ENCODE measurements at places on chromosomes 5 and 9.

GRCh38 chr5:93120051-93120450 lies 461.0 kb downstream of the NR2F1-AS1 start:
- no peak for DNase-seq

DNA sequence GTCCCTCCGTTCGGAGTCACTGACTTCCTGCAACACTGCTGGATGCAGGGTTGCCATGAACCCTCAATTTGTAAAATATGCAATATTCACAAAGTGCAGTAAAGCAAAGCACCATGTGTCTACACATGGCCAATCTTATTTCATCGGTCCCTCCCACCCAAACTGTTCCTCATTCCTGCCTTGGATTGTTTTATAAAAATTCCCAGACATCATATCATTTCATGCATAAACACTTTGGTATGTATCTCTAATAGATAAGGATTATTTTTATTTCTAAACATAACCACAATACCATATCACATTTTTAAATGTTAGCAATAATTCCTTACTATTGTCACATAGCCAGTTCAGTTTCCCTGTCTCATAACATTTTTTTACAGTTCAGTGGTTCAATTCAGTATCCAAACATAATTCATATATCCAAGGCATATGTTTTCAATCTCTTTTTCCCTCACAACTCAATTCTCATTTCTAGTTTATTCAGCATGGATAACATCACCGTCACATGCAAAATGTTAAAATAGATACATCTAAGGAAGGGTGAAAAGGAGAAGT lies 82.0 kb upstream of the PCAT7 start:
- no peak for DNase-seq

DNA sequence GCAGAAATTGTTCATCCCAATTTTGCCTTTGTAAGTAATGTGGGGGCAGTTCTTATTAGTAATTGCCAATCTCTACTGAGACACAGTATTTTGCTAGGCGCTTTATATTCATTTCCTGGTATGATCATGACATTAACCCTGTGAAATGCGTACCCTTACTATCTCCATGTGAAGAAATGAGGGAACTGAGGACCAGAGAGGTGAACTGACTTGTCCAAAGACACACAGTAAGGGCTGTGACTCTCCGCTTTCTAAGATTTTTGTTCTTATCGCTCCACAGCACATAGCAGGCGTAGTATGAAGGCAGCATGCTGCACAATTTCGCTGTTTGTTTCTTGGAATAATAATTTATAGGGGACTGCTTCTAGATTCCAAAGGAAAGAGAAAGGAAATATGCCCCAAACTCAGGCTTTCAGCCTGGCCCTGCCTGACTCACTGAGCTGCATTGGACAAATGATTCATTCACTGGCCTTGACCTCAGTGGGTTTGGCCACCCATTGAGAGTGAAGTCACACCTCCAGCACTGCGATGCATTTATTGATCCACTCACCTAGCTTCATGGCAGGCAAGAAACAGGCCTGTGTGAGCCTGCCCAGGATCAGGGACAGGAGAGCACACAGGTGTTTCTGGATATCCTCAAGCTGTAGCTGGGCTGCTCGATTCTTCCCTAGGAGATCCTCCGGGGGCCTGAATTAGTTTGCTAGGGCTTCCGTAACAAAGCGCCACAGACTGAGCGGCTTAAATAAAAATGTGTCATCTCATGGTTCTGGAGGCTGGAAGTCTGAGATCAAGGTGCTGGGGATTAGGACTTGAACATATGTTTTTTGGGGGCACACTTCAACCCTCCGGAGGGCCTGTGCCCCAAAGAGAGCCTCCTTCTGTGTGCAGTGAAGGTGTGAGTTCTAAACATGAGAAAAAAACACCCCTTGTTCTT lies 7.2 kb upstream of the DUSP1 start:
- DNase-seq = no peak

- no peak for DNase-seq
These were observed 264.4 kb upstream of the MSX2 start for GRCh38 chr5:174459832-174460448.

GRCh38 chr5:67187006-67187715 lies 9.4 kb downstream of the CD180 start:
- DNase-seq = no peak

DNA sequence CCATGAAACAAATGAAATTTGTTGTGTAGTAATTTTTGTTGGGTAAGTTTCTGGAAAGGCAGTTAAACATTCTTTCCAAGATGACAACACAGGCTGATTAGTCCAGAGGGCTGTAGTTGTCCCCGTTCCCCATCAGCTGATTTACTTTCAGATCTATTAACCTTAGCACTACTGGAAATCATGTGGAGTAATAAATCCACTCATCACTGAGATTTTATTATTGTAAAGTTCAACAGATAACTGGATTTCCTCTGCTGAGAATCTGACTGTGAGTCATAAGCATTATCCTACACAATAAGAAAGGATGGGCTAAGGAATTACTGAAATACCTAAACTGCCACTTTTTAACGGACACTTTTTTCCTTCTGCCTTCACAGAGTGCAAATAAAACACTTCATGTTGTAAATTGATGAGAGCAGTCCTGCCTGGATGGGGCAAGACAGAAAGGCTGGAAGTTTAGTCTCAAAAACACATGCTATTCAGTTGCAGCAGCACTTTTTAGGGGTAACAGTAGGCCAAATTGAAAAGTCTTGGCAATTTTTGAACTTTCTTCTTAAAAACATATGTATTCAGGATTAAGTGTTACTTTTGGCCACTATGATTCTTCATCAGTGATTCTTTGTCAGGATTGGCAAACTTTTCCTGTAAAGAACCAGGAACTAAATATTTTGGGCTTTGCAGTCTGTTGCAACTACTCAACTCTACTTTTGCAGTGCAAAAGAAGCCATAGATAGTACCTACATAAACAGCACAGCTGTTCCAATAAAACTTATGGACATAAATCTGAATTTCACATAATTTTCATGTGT lies 7.0 kb downstream of the STOM start:
- DNase-seq = no peak

GRCh38 chr5:42842921-42843641 lies 31.4 kb upstream of the SELENOP start:
- DNase-seq = no peak

- peak; percentile 85 for DNase-seq
These were observed at the start of gene F2R for GRCh38 chr5:76715736-76716455. Gene F2R, plus strand, starts transcription at chr5:76716126. Its CDS starts 182 bp downstream, at chr5:76716308.

DNA sequence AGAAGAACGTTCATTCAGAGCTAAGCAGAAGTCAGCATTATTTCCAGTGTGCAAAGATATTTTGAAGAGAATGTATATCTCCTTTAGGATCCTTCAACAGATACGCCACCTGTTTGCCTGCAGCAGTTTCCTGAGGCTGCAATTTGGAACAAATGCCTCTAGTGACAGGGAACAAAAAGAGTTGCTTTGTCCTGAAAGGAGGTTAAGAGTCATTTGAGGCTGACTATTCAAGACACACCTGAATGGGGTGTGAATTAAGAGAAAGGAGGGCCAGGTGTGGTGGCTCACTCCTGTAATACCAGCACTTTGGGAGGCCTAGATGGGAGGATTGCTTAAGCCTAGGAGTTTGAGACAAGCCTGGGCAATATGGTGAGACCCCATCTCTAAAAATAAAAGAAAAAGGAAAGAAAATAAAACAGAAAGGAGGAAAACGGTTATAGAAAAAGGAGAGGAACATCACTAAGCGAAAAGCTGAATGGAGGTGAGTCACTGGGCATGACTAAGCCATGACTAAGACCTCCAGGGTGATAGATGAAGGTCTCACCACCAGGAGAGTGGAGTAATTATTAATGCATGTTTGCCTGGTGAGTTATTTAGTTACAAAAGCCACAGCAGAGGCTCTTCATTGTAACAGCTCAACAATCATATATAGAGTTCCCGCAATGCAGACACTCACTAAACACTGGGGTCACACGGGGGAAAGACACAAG lies 255.2 kb upstream of the TNC start:
- no peak for DNase-seq

- DNase-seq = peak; percentile 20
These were observed at the start of gene FBP1 for GRCh38 chr9:94639061-94639998. Gene FBP1, minus strand, starts transcription at chr9:94639518. Its CDS starts 208 bp downstream, at chr9:94639310.

GRCh38 chr5:154862766-154863165 lies 4.3 kb downstream of the CNOT8 start:
- no peak for DNase-seq

GRCh38 chr5:77851176-77852067 lies 75.3 kb upstream of the TBCA start:
- DNase-seq = peak; percentile 68

GRCh38 chr5:159033351-159033657 lies 66.4 kb downstream of the EBF1 start:
- DNase-seq = no peak

DNA sequence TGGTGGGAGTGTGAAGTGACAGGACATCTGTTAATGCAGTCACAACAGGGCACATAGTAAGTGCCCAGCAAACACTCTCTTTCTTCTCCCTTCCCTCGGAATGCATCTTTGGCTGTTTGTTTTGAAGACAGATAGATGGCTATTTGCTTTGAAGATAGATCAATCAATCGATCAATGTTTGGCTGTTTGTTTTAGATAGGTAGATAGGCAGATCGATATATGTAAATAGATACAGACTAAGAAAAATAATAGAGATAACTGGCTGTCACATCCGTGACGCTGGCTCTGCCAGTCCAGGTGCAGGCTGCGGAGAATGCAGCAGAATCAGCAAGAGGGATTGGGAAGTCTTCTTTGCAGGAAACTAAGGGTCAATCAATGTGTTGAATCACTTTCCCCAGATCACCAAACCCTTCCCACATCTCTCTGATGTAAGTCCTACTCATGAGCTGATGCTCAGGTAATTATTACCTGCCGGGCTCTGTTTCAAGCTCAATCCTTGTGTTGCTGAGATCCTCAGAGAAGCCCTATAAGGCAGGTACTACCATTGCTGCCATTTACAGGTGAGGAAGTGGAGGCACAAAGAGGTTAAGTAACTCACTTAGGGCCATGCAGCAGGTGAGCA lies 60.8 kb downstream of the ERGIC1 start:
- DNase-seq = no peak

DNA sequence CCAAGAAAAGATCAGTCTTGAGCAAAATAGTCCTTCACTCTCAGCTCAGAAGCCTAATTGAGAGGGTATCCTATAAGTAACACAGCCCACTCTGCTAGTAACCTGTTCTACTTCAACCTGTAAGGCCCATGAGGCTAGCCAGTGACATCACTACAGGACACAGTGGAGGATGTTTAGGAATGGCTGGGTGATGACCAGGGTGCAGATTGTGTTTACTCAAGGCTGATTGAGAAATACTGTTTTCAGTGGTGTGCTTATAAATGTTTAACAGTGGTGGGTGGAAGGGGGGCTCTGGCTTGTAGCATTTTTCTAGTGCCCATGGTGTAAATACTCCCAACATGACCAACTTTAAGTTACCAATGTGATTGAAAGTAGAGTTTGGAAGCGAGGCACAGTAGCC lies 159.8 kb upstream of the CCDC152 start:
- no peak for DNase-seq

- no peak for DNase-seq
These were observed 39.2 kb downstream of the ANXA2R start for GRCh38 chr5:43000914-43001313.

GRCh38 chr9:37989701-37990100 lies 79.3 kb downstream of the SHB start:
- no peak for DNase-seq

DNA sequence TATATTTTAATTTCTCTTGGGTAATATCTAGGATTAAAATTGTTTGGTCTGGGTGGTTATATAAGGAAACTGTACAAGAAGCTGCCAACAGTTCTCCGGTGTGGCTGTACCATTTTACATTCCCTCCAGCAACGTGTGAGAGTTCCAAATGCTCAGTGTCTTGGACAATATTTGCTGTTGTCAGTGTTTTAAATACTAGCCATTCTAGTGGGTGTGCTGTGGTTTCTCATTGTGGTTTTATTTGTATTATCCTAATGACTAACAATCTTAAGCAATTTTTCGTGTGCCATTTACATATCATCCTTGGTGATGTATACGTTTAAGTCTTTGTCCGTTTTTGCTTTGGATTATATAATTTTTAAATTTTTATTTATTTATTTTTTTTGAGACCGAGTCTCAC lies 34.0 kb downstream of the TNFSF15 start:
- DNase-seq = no peak

GRCh38 chr5:176359658-176360057 lies 1.9 kb downstream of the KIAA1191 start:
- DNase-seq = no peak

DNA sequence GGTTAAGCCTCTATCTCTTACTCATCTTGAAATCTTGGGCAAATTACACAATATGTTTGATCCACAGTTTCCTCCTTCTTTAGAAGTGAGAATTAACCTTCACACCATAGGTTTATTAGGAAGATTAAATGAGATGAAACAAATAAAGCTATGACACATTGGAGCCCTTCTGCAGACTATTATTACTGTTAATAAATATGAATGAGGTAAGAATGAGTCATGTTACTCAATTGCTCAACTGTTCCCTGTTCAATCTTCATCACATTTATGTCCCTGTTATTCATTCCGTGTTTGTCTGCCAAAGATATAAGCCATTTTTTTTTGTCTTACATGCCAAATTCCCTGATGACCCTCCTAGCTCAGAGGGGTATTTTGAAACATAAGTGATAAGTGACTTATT lies 52.1 kb upstream of the PAPPA start:
- no peak for DNase-seq

DNA sequence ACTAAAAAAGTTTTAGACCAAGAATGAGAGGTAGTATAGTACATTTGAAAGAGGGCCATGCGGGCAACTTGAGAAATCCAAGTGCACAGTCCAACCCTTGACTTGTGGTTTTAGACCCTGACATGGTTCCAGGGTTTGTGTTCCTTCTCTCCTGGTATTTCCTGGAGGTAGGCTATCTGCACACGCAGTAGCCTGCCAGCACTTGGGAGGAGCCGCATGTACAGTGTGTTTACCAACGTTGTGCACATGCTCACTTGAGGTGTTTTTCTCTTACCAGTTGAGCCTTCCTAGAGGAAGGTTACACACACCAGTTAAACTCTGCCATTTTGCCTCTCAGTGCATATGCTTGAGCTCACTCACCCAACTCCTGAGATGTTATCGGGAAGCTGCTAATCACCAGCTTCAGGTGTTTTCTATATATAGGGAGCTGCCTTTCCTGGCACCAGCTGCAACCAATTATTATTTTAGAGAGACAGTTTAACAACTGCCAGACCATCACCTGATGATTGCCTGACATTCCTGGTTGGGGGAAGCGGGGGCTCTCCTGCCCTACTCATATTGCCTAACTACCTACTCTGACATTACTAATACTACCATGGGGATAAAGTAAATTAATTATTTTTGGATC lies 593.4 kb upstream of the TUSC1 start:
- DNase-seq = no peak

DNA sequence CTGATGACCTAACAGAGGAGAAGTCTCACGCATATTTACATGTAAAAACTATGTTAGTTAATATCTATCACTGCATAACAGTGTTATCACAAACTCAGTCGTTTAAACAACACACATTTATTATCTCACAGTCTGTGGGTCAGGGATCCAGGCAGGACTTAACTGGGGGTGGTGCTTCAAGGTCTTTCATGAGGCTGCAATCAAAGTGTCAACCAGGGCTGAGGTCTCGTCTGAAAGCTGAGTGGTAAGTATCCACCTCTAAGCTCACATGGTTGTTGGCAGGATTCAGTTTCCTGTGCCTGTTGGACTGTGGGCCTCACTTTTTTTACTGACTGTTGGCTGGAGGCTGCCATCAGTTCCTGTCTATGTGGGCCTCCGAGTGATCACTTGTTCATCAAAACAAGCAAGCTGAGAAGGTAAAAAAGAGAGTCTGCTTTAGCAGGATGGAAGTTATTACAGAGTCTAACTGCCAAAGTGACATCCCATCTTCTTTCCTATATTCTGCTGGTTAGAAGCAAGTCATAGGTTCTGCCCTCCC lies 188.6 kb downstream of the CARTPT start:
- DNase-seq = no peak

GRCh38 chr5:123868881-123869280 lies 356.9 kb downstream of the CSNK1G3 start:
- no peak for DNase-seq
